ENCODE measurements at places on chromosomes 12 and 14. TPM values are rescaled to one million over a fixed set of nuclear protein-coding genes. Genes with fewer than 3 reads are reported as not detected.

AKAP6 gene
- total RNA-seq, result 130 TPM

- DNase-seq, result peak; percentile 41
Observed at GRCh38 chr12:120814203-120814902, 88.7 kb downstream of the ACADS start.

GRCh38 chr14:67416085-67416484 is 4.1 kb upstream of the PLEK2 start:
- DNase-seq, result no peak

KRT80 gene
- total RNA-seq, result 68.4 TPM

DNA sequence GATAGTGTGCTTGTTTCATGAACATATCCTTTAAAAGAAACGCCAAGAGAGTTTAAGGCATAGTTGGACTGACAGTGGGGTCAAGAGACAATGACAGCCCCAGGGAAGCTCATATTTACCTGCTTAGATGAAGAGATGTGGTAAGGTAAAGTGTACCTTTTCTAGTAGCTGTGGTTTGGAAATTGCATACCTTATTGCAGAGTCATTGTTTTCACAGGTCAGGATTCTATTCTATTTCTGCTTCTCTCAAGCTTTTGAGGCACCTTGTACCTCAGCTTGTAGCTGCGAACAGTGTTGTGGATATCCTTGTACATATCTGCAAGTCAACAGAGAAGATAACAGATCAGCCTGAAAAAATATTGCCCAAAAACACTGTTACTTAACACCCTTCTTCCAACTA is 47.7 kb downstream of the ATP6V1D start:
- DNase-seq, result no peak

DBX2 gene
- not detected for total RNA-seq

DNA sequence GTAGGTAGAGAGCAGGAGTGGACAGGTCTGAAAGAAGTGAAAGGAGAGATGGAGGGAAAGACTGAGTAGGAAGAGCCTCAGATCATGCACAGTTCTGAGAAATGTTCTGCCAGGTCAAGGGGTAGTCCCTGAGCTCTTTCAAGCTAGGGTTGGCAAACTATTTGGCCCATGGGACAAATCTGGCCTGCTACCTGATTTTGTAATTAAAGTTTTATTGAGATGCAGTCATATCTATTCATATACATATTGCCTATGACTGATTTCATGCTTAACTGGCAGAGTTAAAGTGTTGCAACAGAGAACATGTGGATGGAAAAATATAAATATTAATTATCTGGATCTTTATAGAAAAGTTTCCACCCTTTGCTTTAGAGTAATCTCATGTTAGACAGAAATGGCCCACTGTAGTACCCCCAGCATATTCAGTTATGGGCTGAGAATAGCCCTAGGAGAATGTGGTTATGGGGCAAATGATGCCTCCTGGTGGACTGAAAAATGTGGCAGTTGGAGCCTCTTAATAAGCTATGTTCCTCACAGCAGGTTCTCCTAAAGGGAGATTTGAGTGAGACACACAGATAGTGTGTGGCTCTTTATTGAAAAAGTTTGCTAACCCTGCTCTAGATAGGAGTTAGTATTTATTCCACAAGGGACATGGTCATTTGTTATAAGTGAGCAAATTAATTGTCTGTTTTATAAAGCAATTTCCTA is 476.9 kb downstream of the LRIG3 start:
- peak; percentile 43 for DNase-seq

DNA sequence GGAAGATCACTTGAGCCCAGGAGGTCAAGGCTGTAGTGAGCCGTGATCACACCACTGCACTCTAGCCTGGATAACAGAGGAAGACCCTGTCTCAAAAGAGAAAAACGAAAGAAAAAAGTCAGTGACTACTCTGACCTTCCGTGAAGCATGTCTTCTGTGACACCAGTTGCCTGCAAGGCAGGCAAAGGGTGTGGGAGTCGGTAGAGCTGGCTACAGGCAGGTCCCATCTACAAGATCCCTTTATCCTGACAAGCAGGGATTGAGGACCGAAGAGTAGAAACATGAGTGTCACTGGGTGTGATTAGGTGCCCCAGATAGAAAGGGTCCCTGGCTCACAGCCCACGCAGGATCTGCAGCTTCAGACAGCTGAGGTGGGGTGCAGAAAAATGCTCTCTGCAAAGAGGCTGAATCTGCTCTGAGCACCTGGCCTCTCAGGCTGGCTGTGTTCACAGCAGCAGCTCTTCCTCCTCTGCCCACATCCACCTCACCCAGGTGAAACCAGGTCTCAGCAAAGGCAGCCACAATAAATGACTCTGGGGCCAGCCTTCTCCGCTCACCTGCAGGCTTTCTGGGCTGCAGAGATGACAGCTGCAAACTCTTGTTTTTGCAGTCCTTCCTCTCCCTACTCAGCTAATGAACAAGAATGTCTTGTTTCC is 28.6 kb upstream of the HSP90B1 start:
- no peak for DNase-seq

DNA sequence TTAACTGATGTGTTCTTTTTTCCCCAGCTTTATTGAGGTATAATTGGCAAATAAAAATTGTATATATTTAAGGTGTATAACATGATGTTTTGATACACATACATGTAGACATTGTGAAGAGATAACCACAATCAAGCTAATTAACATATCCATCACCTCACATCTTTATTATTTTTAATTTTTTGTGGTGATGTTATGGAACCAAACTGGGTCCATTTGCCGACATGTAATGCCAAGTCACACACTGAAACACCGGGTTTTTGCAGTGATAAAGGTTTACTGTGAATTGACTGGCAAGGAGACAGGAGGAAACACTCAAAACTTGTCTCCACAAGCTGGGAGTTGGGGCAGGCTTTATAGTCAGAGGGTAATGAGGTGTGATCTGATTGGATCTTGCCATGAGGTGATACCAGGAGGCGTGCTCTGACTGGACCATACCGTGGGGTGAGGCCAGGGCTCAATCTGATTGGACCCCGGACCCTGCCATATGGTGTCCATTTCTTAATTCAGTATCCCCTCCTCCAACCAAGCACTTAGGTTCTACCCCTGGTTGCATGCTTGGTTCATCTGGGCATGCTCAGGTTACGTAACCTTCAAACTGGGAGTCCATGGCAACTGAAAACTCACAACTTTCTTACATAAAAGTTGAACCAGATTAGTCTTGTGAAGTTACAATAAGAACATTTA is 11.8 kb upstream of the WSCD2 start:
- DNase-seq, result no peak

DNA sequence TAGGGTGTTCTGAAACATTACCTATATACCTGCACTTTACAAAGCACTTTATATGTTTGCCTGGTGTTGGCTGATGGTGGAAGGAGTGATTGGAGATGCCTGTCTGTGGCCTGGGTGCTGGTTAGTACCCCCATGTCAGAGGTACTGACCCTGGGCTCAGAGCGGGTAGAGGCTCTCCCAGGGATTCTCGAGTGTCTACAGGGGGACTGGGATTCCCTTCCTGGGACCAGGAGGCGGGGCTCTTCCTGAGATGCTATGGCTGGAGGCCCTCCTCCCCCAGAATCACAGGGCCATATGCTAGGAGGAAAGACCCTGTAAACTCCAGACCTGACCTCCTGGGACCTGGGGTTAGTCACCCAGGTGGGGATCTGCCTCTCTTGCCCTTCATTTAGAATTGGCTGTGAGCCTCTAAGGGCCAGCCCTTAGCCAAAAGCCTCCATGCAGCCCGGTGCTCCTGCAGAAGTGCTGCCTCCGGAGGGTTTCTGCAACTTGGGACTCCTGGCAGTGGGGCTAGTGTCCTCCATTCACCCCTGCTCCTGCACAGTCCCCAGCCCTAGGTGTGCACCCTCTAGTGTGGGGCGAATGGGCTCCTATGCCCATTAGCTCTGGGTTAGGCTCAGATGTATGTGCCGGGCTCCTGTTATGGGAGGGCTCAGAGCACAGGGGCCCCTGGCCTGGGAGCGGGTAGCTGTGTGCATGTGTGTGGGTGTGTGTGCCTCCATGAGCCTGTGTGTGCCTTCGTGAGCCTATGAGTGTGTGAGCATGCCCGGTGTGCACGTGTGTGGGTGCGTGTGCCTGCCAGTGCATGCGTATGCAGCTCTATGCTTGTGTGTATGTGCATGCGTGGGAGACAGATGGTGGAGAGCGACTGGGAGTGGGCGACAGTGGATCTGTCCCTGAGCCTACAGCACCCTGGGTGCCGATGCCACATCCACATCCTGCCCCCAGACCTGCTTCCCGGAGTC is 36.6 kb downstream of the RTL1 start:
- DNase-seq, result no peak

DNA sequence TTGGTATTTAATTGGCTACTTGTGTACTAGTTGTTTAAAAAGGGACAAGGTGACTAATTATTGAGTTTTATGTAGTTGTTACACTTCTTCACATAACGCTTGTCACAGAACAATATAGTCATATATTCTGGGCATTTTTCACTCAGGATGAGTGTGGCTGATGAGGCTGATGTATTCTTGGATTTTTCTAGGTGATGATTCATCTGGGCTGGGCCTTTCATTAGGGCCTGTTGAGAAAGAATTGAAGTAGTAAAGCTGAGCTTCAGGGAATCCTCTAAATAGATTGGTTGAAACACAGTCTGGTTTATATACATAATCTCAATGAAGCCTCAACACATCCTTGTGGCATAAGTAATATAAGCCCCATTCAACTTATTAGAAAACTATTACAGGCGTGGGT is 445.7 kb downstream of the DAD1 start:
- no peak for DNase-seq

DNA sequence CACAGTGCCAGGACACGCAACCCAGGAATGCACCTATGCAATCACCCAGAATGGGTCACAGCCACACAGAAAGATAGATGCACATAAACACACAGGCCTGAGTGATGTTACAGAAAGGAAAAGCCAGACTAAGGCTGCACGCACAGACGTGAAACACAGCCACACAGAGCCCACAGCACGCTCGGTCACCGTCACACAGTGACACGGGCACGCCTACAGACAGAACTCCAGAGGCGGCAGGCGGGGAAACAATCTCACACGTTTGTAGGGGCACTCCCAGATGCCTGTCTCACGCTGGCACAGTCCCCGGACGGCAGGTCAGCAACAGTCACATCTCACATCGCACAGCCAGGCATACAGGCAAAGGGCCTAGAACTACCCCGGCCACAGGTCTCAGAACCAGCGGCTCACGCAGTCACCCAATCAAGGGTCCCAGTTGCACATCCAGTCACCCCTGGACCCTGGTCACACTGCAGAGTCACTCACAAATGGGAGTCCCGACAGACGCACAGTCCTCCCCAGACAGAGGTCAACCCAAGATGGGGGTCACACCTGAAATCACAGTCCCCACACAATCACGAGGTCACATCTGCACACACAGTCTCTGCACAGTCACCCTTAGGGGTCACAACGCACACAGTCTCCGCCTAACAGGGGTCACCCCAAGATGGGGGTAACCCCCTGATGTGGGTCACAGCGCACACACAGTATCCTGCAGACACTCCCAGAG is 790 bp downstream of the SSH1 start:
- peak; percentile 74 for DNase-seq

ARHGEF25 gene
- 12.4 TPM for total RNA-seq

DNA sequence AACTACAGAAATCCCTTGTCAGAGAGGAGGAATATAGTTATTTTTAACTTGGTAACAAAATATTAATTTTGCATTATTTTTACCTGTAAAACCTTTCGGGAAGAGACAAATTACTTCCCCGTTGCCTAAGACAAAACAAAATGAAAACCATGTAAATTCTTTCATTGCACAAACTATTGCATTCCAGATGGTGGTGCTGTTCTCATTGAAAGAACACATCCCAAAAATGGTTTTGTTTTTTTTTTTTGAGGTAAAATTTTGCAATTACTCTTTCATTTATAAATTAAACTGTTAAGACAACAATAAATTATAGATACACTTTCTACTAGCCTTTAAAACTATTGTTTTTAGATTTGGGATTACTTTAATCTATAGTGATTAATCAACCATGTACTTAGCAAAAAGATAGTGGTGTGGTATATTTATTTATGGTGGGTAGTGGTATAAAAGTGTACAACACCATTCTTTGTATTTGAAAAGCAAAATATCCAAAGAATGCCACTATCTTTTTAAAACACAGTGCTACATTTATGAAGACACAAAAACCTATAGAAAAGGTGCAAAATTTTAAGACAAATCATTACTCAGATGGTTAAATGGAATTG is 115.5 kb downstream of the SLC38A1 start:
- peak; percentile 43 for DNase-seq

DNA sequence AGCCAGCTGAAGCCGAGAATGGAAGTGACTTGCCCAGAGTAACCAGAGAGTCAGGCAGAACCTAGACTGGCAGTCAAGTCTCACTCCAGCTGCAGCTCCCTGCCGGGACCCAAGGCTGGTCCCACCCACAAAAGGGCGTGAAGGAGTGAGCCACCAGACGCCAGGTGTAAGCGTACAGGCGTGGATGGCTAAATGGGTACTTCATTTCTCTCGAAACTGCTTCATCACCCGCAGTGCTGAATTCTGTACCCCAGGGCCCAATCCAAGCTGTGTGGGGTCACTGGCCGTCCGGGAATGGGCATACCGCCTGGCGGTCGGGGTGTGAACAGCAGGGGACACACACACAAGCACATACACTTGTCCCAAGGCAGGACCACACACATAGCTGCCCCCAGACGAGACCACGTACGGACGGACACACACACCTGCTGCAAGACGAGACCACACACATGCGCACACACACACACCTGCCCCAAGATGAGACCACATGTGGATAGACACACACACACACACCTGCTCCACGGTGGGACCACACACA is 34.8 kb downstream of the DEGS2 start:
- peak; percentile 63 for DNase-seq
